ENCODE measurements at places on chromosomes 6 and 20.
A peak's percentile ranks its signal among the peaks of the same experiment; 100 is the strongest.

GRCh38 chr6:138008791-138009190, 98.4 kb downstream of the PERP start:
- peak; percentile 86 for DNase-seq

GRCh38 chr6:31752739-31753319, 9.6 kb upstream of the SAPCD1 start:
- no peak for DNase-seq

DNA sequence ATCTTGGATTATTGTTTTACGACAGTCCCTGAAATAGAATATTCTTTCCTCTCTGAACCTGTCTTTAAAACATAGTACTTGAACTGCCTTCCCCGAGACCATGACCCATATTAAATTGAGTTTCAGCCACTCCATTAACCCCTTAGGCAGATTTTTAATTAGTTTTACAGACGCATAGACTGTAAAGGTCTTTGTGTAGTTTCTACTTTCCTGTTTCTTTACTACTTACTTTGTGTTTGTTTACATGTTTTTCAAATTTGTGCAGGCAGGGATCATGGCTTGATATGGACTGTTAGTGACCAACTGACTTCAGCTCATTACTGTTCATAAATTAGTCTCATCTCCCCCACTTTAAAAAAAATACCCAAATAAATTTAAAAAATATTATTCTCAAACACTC, 53.8 kb downstream of the FYN start:
- DNase-seq: no peak

DNA sequence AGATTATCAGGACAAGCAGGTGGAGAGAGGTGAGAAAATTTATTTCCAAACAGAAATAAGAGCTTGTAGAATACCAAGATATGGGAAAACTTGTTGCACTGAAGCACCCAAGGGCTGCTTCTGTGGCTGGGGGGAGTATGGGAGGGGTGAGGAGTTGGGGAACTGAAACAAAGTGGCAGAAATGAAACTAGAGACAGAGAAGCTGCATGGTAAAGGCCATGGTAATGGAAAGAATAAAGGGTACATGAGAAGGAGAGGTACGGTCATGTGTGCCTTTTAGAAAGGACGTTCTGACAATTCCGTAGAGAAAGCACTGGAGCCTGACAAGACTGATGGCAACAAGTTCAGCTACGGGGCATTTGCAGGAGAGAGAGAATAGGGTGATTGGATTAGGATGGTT, 51.6 kb upstream of the RIN2 start:
- DNase-seq: no peak

GRCh38 chr20:37333848-37334318, 12.1 kb upstream of the SRC start:
- DNase-seq: no peak

DNA sequence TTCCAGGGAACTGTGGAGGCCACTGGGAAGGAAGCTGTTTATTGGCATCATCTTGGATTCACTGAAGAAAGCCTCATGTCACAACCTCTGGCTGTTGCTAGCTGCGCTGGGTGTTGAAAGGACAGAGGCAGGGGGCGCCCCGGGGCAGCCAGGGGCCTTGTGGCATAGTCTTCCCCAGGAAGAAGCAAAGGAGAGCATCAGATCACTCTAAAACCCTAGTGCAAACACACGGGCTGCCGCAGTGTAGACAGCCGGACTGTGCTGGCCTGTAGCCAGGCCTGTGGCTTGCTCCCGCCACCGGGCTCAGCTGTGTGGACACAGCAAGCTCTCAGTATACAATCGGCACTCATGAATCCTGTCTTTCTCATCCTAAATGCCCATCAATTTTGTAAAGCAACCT, 23.8 kb upstream of the SMOC2 start:
- DNase-seq: no peak

- DNase-seq: no peak
These were observed 438.1 kb downstream of the GJA1 start for GRCh38 chr6:121873595-121873994.

GRCh38 chr20:48105526-48105925, 320.2 kb upstream of the SULF2 start:
- DNase-seq: no peak

GRCh38 chr6:24883618-24884017, 52.1 kb downstream of the RIPOR2 start:
- DNase-seq: no peak

DNA sequence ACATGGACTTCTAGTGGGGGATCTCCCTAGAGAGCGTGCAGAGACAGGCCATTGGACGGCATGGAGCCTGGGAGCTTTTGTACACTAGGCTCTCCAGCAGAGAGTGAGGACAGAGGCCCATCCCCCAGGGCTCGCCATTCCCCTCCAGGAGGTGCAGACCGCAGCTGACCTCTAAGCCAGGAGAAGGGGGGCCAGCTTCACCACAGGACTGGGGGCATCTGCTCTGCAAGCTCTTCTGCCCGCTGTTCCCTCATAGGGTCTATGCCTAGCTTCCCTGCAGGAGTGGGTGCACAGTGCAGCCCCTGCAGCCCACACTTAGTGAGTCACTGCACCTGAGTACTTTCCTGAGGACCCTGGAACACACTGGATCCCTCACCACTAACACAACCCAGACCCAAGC, 94.4 kb downstream of the FHL5 start:
- no peak for DNase-seq

- no peak for DNase-seq
These were observed 970.1 kb upstream of the ADGRB3 start for GRCh38 chr6:67664942-67665341.

- no peak for DNase-seq
These were observed 11.7 kb downstream of the OSER1 start for GRCh38 chr20:44198872-44199271.

- DNase-seq: no peak
These were observed 25.8 kb downstream of the SAMD5 start for GRCh38 chr6:147534116-147534860.

- no peak for DNase-seq
These were observed 42.0 kb downstream of the IRAK1BP1 start for GRCh38 chr6:78909391-78909790.

GRCh38 chr6:161130967-161131766, 139.6 kb downstream of the MAP3K4 start:
- DNase-seq: no peak

DNA sequence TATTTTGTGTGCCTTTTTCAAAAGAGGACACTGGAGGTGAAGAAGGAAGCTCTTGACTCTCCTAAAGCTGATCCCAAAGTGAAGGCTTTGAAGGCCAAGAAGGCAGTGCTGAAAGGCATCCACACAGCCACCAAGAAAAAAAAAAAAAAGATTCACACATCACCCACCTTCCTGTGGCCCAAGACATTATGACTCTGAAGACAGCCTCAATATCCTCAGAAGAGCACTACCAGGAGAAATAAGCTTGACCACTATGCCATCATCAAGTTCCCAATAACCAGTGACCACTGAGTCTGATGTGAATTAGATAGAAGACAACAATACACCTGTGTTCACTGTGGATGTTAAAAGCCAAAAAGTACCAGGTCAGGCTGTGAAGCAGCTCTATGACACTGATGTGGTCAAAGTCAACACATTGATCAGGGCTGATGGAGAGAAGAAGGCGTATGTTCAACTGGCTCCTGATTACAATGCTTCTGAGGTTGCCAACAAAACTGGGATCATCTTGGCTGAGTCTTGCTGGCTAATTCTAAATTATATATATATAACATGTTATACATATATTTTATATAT, 59.4 kb downstream of the PLCG1 start:
- peak; percentile 9 for DNase-seq

DNA sequence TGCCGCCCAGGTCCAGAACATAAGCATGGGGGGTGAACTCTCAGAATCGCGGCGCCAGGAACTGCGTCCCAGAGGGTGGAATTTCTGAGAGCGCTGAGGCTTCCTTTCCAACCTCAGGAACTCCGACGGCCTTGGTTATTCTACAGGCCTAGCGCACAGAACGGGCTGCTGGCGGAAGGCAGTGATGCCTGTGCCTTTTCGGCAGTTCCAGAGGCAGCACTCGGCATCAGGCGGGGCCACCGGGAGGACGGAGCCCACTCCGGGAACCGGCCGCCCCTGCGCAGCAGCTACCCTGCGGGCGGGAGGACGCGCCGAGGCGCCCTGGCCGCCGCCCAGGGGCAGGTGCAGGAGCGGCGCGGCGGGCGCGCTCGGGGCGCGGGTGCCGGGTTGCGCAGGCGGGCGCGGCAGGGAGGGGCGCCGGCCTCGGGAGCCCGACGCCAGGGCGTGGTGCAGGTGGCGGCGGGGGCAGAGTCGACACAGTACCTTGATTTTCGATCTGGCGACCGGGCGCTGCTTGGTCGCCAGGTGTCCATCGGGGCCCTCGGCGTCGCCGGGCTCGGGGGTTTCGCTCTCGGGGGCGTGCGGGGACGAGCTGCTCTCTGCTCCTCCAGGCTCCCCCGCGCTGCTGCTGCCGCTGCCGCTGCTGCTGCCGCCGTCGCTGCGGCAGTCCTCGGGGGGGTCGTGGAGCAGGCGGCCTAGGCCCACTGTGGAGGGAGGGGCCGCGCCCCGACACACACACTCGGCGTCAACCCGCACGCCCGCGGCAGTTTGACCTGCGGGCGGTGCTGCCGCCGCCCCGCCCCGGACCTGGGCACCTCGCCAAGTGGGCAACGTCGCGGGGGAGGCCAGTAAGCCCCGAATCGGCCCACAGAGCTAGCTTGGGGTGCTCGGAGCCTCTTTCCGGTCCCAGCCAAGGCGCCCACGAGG, 1.3 kb downstream of the OVOL2 start:
- no peak for DNase-seq

- peak; percentile 36 for DNase-seq
These were observed 654 bp downstream of the TMEM14C start for GRCh38 chr6:10723567-10723881.

- no peak for DNase-seq
These were observed 556.5 kb downstream of the BMP2 start for GRCh38 chr20:7323957-7324356.

DNA sequence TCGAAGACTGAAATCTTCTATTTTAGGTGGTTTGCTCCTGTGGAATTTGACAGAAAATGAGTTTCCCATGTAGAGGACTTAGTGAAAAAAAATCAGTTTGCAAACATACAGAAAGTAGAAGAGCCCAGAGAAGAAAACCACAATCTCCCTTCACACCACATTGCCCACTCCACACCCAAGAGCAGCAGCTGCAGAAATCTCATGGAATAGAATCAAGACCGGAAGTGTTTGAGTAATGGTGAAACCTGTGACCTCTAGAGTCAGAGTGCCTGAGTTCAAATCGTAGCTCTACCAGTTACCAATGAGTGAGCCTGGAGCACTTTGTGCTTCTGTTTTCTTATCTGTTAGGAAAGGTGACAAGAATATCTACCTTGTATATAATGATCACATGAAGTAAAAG, 4.6 kb downstream of the SIRPG start:
- no peak for DNase-seq

GRCh38 chr6:89438248-89438647, 5.3 kb downstream of the ANKRD6 start:
- no peak for DNase-seq

DNA sequence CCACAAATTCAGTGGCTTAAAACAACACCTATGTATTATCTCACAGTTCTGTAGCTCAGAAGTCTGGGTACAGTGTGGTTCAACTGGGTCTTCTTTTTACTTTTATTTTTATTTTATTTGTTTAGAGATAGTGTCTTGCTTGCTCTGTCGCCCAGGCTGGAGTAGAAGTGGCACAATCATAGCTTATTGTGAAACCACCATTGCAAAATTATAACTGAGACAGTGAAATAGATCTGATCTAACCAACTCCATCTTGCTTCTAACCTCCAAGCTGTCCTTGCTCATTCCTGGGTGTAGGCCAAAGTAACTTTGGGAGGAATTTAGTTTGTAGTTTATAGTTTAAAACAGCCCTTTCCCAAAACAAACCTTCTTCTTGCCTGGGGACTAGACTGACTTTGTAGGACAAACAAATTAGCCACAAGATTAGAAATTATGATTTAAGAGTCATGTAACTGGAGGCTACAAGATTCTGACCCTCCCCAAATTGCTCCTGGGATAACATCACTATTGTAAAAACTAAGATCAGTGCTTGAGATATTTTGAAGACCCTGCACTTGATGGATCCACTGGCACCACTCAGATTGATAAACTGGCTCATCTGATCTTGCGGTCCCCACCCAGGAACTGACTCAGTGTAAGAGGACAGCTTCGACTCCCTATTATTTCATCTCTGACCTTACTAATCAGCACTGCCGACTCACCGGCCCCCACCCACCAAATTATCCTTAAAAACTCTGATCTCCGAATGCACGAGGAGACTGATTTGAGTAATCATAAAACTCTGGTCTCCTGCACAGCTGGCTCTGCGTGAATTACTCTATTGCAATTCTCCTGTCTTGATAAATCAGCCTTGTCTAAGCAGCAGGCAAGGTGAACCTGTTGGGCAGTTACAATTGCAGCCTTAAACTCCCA, 193.4 kb upstream of the CDYL start:
- DNase-seq: no peak

DNA sequence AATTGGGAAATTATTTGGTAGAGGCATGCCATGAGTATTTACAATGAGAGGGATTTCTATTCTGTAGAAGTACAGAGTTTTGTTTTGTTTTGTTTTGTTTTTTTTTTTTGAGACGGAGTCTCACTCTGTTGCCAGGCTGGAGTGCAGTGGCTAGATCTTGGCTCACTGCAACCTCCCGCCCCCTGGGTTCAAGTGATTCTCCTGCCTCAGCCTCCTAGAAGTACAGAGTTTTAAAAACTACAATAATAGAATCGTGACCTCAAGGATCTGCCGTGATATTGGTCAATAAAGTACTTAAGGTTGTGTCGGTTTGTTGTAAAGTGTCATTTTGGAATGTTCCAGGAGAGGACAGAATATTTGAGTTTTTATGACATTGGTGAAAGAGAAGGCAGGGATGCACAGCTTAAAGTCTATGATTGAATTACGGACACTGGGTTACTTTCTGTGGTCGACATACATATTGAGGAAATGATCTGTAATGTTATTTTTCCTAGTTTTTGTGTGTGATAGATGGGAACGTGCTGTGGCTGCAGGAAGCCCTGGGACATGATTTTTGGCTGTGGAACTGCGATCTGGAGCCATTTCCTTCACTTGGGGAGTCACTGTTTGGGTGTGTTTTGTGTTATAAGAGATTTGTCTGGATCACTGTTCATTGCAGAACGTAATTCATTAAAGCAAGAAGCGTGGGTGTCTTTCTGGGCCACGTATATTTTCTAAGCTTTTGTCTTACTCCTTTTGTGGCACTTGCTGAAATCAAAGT, 59.6 kb downstream of the TIAM2 start:
- no peak for DNase-seq

GRCh38 chr6:135423649-135424128, 73.9 kb downstream of the AHI1 start:
- peak; percentile 87 for DNase-seq

DNA sequence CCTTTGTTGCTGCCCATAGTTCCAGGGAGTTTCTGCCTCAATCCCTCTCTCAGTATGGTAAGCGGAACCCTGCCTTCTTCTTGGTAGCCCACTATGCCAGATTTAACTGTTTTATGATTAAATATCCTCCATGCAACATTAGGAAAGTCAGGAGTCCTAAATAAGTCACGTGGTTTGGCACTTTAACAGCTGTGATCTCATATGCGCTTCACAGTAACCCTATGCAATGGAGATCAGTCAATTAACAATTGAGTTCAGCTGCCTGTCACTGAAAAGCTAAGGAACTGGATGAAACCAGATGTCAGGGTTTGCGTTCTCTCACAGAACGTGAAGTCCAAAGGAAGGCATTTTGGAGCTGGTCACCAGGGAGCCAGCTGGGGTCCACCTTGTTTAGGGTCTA, 81.6 kb downstream of the PSMB1 start:
- DNase-seq: no peak

- no peak for DNase-seq
These were observed 7.5 kb upstream of the OOEP start for GRCh38 chr6:73377225-73377624.
